Stimulated activated CD4-positive, alpha-beta T cell treated with anti-CD3 and anti-CD28 coated beads, TNF-alpha, amount 100 ng/mL, for 1 hour (primary cell): ENCODE measurements at places on chromosomes 7 and 10.

- DNase-seq: no peak
Measured at GRCh38 chr7:140260352-140261104, 83.7 kb upstream of the KDM7A start.

DNA sequence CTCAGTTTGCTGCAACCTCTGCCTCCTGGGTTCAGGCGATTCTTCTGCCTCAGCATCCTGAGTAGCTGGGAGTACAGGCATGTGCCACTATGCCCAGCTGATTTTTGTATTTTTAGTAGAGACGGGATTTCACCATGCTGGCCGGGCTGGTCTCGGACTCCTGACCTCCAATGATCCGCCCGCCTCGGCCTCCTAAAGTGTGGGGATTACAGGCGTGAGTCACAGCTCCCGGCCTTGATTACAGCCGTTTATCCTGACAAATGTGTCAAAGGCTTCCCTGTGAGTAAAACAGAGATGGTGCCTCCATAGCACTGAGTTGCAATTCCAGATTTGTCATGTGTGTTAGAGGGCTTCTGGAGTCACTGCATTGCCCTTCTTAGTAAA is 273.7 kb downstream of the CCDC3 start:
- DNase-seq: no peak

- no peak for DNase-seq
Measured at GRCh38 chr7:665736-666453, 60.6 kb upstream of the DNAAF5 start.

GRCh38 chr10:8336629-8337331 is 282.3 kb downstream of the GATA3 start:
- no peak for DNase-seq

DNA sequence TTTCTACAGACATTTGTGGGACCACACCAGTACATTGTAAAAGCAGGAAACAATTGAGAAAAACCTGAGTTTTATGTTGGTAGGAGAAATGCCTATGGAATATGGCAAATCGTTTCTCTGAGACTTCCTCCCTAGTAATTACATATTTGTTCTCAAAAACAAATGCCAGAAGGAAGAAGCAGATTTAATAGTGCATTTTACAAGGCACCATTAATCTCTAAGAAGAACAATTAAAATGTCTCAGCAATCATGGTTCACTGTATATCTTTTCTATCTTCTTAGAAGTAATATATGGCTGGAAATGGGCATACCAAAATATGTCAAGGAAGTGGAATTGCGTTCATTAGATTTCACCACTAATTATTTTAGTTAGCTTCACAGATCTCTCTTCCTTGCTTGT is 13.3 kb downstream of the CAV1 start:
- DNase-seq: no peak

GRCh38 chr7:31729195-31729804 is 42.3 kb downstream of the PPP1R17 start:
- no peak for DNase-seq

GRCh38 chr7:41640487-41640886 is 62.4 kb downstream of the INHBA start:
- DNase-seq: no peak

DNA sequence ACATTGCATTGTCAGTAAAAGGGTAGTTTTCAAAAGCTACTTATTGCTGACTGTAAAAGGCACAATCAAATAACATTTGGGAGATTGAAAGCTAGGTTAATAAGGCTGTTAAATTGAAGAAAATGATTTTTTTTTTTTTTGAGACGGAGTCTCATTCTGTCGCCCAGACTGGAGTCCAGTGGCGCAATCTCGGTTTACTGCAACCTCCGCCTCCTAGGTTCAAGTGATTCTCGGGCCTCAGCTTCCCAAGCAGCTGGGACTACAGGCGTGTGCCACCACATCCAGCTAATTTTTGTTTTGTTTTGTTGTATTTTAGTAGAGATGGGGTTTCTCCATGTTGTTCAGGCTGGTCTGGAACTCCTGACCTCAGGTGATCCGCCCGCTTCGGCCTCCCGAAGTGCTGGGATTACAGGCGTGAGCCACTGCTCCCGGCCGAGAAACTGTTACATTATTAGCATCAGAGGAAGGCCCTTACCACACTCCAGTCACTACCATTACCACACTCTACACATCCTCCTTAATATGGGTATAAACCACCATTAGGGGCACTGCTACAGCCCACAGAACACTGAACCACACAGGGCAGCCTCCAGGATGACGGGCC is 1.0 kb downstream of the CYP51A1 start:
- DNase-seq: no peak

GRCh38 chr10:93146336-93146735 is 72.6 kb downstream of the CYP26A1 start:
- DNase-seq: no peak

DNA sequence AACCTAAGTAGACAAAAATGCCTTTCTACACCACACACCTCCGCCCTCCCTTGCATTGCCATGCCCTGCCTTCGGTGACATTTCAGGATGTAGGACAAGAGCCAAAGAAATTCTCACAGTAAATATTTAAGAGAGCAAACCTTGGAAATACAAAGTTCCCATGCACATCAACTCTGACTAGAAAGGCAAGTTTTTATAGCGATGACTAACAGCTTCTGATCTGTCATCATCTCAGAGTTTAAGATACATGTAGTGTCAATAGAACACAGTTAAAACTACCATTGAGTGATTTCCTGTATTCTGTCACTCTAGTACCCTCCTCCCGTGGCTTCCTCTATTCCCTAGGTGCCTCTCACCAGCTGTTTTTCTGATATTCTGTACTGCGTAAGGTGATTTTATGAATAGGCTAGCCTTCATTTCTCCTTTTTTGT is 20.7 kb downstream of the SLC16A9 start:
- no peak for DNase-seq

DNA sequence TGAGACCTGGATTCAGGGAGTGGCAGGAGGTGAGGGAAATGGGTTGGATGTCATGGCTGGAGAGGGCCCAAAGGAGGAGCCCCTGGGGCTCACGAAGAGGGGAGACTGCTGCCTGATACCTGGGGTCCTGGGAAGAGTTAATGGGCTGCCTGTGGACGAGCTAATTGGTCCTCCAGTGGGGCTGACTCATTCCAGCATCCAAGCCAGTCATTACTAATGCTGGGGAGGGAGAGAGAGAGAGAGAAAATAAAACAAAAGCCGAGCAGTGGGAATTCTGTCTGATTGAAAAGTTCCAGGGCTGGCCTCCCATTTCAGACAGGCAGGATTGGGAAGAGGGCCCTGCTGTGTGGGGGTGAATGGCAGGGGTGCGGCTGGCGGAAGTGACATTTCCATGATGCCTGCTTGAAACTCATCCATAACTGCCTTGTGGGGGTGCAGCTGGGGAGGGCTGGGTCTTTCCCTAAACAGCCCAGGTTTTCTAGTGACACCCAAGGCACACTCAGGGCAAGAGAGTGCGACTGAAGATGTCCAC is 297.8 kb downstream of the RPS24 start:
- DNase-seq: no peak

DNA sequence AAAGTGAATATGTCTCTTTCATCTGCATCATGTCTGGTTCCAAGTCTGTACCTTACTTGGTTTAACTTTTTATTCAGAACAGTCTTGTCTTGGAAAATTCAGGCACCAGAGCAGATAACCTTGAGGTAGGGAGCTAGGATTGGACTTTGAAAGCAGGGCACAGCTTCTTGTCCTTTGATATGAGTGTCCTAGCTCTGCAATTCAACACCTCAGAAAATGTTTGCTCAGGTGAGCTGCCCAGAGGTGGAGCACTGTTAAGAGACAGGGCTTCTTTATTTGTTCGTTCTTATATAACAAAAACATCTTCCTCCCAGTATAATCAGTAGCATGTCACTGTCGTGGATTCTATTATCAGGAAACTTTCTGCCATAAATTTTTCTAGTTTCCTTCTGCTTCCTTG is 118.3 kb downstream of the LRRC4 start:
- no peak for DNase-seq
